Stimulated activated CD4-positive, alpha-beta T cell treated with anti-CD3 and anti-CD28 coated beads, TNF-alpha, amount 100 ng/mL, for 1 hour (primary cell): ENCODE measurements at places on chromosomes 2 and 18.

- no peak for DNase-seq
These were observed 129.7 kb downstream of the TDRD15 start for GRCh38 chr2:21253311-21254027.

GRCh38 chr2:47211497-47212011, 56.4 kb upstream of the STPG4 start:
- no peak for DNase-seq

DNA sequence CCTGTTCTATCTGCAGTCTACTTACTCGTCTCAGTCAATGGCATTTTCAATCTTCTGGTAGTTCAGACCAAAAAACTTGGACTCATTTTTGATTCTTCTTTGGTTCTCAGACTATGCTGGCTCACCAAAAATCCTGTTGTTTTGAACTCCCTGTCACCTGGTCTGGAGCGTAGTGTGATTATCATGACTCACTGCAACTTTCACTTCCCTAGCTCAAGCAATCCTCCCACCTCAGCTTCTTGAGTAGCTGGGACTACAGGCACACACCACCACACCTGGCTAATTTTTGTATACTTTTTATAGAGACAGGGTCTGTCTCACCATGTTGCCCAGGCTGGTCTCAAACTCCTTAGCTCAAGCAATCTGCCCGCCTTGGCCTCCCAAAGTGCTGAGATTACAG, 163.3 kb upstream of the CDH7 start:
- no peak for DNase-seq

- no peak for DNase-seq
These were observed 87.0 kb downstream of the EPB41L3 start for GRCh38 chr18:5456577-5457461.

- DNase-seq, result no peak
These were observed 127.5 kb downstream of the CD8B2 start for GRCh38 chr2:106614511-106615291.

DNA sequence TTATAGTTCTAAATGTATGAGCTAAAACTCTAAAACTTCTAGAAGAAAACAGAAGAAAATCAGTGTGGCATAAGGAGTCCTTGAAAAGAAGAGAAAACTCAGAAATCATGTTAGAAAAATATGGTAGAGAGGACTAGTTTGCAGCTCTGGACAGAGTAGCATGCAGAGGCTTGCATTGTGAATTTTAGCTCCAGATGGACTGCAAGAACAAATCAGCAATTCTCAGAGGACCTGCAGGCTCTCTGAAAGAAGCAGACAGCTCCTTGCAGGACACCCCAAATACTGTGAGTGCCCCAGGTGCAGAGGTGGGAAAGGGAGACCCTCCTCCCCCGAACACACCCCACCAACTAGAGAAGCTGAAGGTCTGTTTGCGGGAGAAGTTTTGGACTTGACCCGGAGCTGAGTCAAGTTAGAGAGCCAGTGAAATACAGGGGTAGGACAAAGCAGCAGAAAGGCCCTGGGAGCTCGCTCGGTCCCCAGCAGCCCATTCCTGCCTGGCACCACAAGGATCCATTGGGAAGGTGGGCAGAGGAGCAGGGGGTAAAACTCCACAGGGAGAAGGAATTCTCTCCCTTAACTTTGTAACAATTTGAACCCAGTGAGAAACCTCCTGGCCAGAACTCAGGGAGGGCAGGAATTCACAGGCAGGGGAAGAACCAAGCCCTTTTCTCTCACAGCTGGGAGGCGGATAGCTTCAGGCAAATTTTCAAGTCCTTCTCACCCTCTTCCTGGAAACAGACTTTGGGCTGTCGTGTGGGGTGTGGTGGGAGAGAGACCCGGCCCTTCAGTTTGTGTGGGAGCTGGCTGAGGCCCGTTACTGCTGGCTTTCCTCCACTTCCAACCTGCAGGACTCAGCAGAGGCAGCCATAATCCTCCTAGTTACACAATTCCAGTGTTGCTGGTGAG, 216.2 kb upstream of the SLC35G4 start:
- no peak for DNase-seq

DNA sequence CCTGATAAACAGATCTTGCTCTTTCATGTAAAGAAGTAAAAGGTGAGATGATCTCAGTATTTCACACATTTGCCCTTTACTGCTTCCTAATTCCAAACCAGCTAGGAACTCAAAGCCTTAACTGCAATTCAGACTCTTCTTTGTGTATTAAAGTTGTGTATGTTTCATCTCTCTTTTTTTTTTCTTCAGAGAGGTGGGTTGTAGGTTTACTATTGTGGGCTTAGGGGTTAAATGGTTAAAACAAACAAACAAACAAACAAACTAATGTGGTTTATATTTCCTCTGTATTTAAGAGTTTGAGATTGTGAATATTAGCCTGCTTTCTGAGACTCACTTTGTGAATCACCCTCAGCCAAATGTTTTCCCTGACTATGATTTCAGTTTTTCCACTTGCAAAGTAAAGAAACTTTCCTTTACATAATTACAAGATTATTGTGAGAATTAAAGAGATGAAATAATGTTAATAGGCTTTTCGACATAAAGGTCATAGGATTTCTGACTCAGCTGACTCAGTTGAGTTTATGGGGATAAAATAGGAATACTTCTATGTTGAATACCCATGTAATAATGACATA, 2.8 kb downstream of the GULP1 start:
- DNase-seq, result no peak

- no peak for DNase-seq
These were observed 567 bp downstream of the PCYOX1 start for GRCh38 chr2:70258532-70258875.

- no peak for DNase-seq
These were observed 491.5 kb downstream of the SATB2 start for GRCh38 chr2:198966269-198966668.

DNA sequence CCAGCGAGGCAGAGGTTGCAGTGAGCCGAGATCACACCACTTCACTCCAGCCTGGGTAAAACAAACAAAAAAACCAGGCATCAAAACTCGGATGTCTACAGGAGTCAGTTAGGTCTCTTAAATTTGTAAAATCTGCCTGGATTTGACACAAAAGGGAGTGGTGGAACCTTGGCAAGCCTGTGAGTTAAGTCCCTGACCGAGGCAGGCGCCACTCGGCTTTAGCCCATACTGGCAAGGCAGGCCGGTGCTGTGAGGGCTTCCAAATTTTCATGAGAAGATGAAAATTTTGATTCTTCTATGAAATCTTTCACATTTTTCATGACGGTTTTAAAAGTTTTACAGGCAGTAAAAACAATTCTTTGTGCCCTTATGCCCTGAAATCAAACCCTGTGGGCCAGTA, 165.8 kb downstream of the FMNL2 start:
- no peak for DNase-seq

DNA sequence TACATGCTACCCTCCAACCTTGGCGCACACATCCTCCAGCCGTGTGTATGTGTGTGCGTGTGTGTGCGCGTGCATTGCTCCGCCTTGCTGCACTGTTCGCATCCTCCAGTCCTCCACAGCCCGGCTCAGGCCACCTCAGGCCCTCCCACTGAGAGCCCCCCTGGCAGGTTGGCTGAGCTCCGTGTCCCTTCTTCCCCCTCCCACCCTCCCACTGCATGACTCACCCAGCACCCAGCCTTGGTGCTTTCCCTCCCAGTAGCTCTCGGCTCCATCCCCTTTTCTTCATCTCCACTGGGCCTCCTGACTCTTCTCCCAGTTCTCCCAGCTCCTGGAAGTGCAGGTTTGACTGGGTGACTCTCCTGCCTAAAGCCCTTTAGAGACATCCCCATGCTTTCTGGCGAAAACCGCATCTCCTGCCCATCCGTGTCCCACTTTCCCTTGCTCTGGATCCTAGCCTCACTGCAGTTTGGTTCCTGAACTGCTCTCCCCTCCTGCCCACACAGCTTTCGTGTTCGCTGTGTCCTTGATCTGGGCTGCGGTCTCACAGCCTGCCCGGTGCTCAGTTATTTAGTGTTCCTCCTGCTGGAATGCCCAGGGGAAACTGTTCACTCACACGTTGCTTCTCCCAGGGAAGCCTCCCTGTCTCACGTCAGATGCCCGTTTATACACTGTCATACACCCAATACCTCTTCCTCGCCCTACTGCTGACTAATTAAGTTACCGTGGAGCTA, 4.9 kb downstream of the TMEM177 start:
- no peak for DNase-seq

- no peak for DNase-seq
These were observed 471.8 kb upstream of the CWC22 start for GRCh38 chr2:180478883-180479282.

DNA sequence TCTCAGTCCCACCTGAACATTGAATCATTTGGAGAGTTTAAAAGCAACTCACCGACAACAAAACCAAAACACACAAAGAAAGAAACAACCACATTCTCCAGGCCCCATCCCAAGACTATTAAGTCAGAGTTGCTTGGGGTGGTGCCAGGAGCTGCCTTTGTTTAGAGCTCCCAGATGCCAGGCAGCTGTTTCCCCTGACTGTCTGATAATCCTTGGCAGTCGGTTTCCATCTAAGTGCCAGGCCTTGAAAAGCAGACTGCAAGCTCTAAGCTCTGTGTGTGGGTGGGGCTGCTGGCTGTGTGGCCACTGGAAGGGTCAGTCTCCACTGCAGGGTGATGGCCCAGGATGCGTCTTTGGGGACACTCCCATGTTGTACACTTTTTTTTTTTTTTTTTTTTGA, 255.3 kb upstream of the AGAP1 start:
- no peak for DNase-seq

GRCh38 chr2:148501545-148501944, 143.0 kb upstream of the EPC2 start:
- no peak for DNase-seq

GRCh38 chr2:100976645-100977391, 25.3 kb upstream of the RPL31 start:
- DNase-seq, result no peak

- no peak for DNase-seq
These were observed 174.9 kb downstream of the NR4A2 start for GRCh38 chr2:156157670-156158069.

DNA sequence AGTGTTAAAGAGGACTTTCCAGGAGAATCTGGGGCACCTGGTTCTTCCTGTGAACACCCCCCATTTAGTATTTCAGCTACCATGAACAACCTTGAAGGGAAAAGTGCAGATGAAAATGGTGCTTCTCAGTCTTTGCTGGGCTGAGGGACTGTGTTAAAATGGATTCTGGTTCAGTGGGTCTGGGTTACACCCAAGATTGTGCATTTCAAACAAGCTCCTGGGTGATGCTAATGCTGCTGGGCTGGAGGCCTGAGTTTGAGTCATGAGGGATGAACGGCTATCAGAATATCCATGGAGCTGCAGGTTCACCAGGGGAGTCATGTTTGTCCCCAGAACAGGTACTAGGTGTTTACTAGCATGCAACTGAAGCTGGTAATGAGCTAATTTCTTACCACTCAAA, 24.0 kb downstream of the MRPL44 start:
- no peak for DNase-seq

DNA sequence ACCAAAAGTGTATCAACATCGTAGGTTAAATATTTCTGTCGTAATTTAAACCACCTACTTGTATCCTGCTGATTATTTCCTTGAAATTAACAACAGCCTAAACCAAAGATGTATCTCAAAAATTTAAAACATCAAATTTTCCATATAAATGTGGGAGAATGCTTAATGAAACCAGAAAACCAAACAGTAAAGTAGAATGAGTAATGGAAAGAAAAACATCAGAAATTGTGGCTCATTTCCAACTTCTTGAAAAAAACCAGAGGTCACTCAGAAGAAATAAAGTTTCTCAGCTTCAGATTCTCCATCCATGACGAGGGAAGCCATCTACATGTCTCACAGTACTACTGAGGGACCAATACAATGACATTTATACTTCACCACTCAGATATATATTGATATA, 296.5 kb downstream of the NOL4 start:
- no peak for DNase-seq

- no peak for DNase-seq
These were observed 346.8 kb upstream of the TCF4 start for GRCh38 chr18:55934821-55935220.

GRCh38 chr2:64258566-64258965, 114.3 kb upstream of the PELI1 start:
- no peak for DNase-seq

GRCh38 chr2:17299891-17300540, 218.2 kb downstream of the RAD51AP2 start:
- DNase-seq, result no peak

GRCh38 chr2:232600053-232600773, 33.2 kb upstream of the EFHD1 start:
- DNase-seq, result no peak

DNA sequence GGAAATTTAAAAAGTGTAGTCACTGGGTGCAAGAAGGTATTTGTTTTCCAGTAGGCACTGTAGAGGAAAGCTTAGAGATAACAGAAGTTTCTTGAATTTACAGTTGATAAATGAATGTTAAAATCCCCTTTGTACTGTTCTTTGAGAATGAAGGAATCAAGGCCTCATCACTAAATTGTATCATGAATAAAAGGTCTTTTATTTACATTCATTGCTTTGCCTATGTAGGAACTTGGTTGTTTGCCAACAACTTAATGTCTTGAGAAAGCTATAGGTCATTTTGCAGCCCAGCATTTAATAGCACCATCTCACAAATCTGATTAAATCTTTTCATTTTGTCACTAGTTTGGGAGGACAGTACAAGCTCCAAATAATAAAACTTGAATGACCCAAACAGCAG, 213.9 kb upstream of the ITGA4 start:
- DNase-seq, result no peak

- DNase-seq, result no peak
These were observed 37.5 kb downstream of the TFCP2L1 start for GRCh38 chr2:121247534-121247933.

DNA sequence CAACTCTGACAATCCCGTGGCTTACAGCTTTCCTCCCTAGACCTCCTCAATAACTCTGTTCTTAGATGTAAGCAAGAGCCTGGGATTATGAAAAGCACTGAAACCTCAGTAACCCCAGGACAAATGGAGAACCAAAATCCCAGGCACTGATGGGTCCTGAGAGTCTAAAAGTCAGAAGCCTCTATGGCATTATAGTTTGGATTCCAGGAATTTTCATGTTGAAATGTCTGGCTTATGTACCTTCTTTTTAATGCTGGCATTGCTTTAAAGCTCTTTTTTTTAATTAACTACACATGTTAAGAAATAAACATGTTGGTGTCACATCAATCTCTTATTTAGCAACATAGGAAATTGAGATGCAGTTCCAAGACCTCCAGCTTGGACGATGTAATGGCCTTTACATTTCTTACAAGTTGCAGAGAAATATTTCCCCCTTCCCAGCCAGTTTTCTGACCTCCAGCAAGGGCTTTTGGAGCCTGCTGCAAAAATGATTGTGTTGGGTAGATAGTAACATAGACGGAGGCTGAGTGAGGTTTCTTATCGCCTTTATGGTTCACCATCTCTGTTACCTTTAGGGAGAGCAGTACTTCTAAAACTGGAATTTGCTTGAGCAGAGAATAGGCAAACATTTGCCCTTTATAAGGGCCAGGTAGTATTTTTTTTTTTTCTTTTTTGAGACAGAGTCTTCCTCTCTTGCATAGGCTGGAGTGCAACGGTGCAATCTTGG, 84.8 kb upstream of the RASGRP3 start:
- no peak for DNase-seq

DNA sequence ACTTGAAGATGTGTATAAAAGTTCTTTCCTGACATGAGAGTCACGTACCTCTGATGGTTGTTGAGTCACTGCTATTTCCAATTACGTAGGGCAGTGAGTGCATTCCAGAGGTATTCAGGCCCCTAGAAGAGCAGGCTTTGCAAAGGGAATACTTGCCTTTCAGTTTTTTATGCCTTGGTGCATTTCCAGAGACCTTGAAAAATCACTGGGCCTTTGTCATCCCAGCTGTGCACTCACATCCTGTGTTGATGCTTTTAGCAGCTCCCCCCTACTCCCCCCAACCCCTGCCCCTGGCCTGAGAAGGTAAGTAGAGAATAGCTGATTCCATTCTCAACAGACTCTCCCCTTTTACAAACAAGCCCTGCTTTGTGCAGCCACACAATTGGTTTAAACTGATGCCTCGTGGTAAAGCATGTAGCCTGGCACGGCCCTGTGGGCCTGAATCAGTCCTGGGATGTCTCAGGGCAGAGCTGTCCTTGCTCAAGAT, 174.2 kb downstream of the PRPF40A start:
- DNase-seq, result no peak
